Fibroblast of skin of right biceps (primary cell): ENCODE measurements at places on chromosomes 16 and 17.
A peak's percentile ranks its signal among the peaks of the same experiment; 100 is the strongest.

GRCh38 chr17:74303305-74303704 lies 22.7 kb upstream of the KIF19 start:
- DNase-seq: no peak

DNA sequence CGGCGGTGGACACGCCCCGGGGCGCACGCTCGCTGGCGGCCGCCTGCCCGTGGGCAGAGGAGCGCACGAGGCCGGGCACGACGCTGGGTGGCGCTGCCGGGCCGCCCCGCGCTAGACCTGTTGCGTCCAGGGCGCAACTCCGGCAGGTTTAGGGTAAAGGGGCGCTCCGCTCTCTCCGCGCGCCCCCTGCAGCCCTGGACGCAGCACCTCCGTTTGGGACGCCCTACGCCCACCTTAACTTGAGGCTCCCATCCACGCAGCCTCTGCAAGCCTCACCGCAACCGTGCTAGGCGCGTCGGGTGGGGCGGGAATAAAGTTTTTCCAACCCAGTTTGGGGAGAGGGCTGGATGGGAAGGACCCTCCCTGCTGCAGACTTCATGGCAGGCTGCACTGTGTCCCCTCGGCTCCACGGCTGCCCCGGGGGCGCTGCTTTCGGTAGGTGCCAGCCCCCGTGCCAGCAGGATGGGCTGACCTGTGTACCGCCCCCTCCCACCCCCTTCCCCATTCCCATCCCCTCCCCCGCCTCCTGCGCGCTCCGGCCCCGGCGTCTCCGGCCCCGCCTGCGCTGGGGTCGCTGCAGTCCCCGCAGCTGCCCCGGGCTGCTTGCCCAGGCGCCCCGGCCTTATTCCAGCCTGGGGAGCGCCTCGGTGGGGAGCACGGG lies at the start of gene SYT17:
Gene SYT17 (plus strand): TSS at position 531 of the 661 bp plus-strand sequence. CDS start 407 bp downstream, outside the sequence.
- peak; percentile 40 for DNase-seq

- DNase-seq: no peak
These were observed 43.6 kb upstream of the CACNG5 start for GRCh38 chr17:66791347-66791746.

- DNase-seq: peak; percentile 88
These were observed 12.7 kb downstream of the KRT12 start for GRCh38 chr17:40854175-40854814.

DNA sequence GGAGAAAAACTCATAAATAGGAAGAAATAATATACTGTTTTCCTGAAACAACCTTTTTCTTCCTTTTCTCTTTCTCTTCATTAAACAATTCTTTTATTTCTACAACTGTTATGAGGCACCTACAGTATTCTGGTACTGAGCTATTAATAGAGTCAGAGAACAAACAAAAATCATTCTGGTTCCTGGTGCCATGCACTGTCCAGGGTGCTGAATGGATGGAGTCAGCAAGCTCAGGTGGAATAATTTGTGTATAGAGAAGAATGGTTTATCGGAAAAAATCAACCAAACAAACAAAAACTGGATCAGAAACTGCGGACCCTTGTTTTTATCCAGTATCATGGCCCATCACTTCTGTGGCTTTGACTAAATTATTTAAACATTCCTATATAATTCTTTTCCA lies 430.3 kb upstream of the GOT2 start:
- DNase-seq: peak; percentile 6

DNA sequence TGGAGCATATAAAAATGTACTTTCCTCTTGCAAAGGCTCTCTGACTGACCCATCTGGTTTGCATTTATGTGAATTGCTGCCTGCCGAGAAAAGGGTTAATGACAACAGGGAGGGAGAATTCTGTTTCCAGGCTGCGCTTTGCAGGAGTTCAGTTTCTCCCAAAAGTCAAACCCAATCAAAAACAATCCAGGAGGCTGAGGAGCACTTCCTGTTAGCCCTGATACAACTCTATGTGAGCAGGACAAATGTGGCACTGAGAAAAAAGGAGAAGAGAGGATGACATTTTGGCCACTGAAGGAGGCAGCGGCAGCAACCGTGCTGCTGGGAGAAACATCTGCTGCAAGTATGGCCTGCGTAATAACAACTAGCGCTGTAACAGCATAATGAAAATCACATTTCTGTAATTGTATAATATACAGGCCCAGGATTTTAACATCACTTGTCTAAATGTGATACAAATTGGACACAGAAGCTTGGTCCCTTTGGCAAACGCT lies 26.8 kb upstream of the ELAC2 start:
- peak; percentile 72 for DNase-seq

DNA sequence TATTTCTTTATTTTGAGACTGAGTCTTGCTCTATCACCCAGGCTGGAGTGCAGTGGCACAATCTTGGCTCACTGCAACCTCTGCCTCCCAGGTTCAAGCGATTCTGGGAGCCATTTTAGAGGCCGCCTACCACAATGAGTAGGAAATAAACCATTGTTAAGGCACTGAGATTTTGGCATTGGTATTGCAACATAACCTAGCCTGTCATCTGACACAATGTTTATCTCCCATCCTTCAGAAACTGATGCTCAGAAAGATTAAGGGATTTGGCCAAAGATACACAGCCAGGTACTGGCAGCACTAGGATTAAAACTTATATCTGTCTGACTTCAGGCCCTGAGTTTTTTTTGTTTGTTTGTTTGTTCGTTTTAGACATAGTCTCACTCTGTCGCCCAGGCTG lies 8.0 kb upstream of the COPS3 start:
- no peak for DNase-seq

GRCh38 chr17:17503566-17504130 lies 7.5 kb upstream of the RASD1 start:
- DNase-seq: no peak

DNA sequence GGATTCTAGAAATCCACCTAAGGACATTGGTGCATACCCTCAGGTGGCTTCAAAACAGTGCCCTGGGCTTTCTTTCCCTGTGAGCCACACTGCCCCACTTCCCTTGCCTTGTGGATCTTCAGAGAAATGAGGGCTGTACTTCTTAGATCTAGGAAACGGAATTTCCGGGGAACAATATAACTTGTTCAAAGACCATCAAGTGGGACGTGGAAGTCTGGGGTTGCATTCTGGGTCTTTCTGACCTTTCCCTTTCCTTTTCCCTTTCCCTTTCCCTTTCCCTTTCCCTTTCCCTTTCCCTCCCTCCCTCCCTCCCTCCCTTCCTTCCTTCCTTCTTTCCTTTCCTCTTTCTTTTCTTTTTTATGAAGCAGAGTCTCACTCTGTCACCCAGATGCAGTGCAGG lies 97.1 kb upstream of the SALL1 start:
- DNase-seq: no peak

- DNase-seq: no peak
These were observed 101.8 kb downstream of the ABCA8 start for GRCh38 chr17:68853439-68853838.

DNA sequence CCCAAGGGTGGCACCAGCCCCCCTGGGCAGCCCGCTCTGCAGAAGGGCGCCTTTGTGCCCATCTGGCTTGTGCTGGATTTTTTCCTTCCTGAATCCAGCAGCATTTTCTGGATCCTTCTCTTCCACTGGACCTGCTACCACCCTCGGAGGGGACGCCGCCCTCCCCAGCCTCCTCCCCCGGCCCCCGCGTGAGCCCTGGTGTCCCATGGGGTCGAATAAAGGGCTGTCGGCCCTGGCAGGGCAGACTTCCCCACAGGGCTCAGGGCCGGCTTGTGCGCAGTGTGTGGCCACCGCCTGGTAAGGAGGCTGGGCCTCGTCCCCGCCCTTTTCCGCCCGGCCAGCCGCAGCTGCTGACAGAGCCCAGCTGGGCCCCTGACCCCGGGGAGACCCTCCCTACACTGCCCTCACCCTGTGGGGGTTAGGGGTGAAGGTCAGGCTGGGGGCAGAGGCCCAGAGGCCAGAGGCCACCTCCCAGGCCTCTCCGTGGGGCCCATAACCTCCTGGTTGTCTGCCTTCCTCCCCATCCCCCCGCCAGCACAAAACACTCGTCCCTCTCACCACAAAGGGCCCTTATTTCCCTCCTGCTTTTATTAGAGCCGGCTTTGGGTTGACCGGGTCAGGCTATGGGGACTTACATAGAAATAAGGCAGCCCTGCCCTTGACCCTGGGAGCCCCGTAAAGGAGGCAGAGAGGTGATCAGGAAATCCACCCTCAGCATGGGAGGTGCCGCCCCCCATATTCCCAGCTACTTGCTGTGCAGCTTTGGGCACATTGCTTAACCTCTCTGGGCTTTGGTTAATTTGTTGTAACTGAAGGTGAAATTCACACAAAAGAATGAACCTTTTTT lies 179.3 kb upstream of the CIBAR2 start:
- DNase-seq: no peak

GRCh38 chr16:86387468-86388440 lies 122.6 kb upstream of the FOXF1 start:
- DNase-seq: peak; percentile 99

GRCh38 chr17:78716814-78717393 lies 65.2 kb downstream of the CYTH1 start:
- DNase-seq: peak; percentile 23

- DNase-seq: peak; percentile 11
These were observed 378.7 kb upstream of the ZFHX3 start for GRCh38 chr16:73426433-73427160.

GRCh38 chr17:78186692-78187595 lies at the start of the genes AFMID and TK1:
Gene AFMID, plus strand, starts transcription at chr17:78187362. Its CDS starts 9 bp downstream, at chr17:78187371.
Gene TK1, minus strand, starts transcription at chr17:78187052. Its CDS starts 58 bp downstream, at chr17:78186994.
- DNase-seq: peak; percentile 97

GRCh38 chr17:28230011-28230410 lies 89.0 kb upstream of the TMEM97 start:
- no peak for DNase-seq
